ENCODE measurements at places on chromosomes 12 and 14. TPM values are rescaled to one million over a fixed set of nuclear protein-coding genes. Genes with fewer than 3 reads are reported as not detected.

DNA sequence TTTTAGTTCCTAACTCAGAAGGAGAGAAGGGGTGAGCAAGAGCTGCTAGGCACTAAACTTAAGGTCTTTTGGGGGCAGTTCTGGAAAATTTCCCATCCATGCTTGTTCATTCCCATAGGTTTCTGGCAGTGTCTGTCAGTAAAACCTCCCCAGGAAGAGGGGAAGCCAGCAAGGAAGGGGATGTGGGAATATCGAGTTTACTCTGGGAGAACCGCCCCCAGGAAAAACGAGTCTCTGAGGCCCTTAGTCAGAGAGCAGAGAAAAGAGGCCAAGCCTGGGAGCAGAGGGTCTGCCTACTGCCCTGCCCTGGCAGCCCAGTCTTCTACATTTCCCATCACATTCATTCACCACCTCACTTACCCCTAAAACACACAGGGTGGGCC is 55.9 kb downstream of the TMCC3 start:
- no peak for DNase-seq

DNA sequence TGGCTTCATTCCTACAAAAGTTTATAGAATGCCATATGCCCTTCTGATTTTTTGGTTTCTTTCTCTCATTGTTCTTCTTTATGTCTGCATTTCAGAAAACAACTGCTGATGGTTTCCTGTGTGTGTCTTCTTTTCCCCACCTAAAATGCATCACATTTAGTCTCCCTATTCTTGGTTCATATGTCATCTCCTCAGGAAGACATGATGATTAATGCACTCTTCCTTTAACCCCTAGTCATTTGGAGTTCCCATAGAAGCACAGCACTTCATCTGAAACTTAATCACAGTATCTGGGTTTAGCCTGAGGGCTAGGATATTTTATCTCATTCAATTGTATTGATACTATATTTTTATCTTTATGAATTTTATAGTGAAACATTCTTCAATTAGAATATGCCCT is 21.5 kb downstream of the GNPNAT1 start:
- no peak for DNase-seq

GRCh38 chr14:66206554-66206953 is 279.6 kb upstream of the CCDC196 start:
- no peak for DNase-seq

DNA sequence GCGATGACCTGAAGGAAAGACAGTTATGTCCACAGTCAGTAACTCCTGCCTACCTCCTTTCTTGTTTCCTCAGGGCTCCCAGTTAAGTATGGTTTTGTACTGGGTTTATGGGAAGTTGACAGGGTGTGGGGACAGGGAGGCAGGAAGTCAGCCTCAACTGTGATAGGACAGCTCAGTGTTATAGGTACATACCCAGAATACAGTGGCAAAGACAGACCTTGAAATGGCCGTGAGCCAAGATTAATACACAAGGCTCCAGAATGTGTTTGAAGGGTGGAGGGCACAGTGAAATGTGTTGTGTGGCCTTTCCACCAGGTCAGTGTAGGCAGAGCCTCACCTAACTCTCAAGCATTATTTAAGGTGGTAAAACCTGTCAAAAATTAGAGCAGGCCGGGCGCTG is 4.6 kb upstream of the BIN2 start:
- no peak for DNase-seq

DNA sequence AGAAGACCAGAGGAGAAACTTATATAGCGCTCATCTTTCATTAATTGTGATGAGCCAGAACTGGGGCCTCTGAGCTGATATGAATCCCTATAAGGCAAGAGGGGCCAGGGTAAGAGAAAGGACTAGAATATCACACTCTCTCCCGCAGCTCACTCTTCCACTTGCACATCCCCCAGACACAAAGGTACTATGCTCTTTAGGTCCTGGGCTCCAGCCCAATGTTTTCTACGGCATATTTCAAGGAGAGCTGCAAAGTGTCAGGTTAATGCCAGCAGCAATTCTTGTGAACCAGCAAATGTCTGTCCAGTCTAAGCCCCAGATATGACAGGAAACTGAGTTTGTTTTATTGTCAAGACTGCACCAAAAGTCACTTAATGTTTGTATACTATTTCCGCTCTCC is 29.4 kb downstream of the PPP2R5E start:
- peak; percentile 44 for DNase-seq

- peak; percentile 79 for DNase-seq
These were observed 170.1 kb upstream of the PWP1 start for GRCh38 chr12:107515446-107515958.

DNA sequence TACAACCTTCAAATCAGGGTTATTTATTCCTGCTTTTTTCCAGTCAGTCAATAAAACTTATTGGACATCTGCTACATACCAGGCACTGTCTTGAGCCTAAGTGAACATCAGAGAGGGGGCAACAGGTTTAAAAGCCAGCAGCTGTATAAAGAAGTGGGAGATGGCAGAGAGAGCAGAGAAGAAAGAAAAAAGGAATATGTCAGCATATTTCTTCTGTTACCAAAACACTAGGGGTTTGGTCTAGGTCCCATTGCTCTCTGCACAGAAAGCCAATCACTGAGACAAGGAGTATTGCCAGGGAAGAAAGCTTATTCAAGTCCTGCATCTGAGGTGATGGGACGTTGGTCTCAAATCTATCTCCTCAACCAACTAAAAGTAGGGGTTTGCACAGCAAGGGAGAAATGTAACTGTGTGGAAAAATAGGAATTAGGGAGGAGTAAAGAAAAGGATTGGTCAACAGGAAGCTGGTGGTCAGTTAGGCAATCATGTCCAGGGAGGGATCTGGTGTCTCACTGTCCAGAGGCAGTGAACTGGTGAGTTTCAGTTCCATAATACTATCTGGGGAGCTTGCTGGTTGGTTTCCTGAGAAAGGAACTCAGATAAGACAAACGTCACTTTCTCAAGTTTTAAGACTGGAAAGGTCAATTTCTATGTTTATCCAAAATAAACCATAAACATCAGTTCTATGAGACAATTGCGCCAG is 107.5 kb downstream of the PHLDA1 start:
- DNase-seq: no peak

GRCh38 chr12:80195074-80195726 is 95.9 kb downstream of the OTOGL start:
- DNase-seq: peak; percentile 14

GRCh38 chr12:110074089-110074488 is 25.8 kb upstream of the C12orf76 start:
- DNase-seq: no peak

DNA sequence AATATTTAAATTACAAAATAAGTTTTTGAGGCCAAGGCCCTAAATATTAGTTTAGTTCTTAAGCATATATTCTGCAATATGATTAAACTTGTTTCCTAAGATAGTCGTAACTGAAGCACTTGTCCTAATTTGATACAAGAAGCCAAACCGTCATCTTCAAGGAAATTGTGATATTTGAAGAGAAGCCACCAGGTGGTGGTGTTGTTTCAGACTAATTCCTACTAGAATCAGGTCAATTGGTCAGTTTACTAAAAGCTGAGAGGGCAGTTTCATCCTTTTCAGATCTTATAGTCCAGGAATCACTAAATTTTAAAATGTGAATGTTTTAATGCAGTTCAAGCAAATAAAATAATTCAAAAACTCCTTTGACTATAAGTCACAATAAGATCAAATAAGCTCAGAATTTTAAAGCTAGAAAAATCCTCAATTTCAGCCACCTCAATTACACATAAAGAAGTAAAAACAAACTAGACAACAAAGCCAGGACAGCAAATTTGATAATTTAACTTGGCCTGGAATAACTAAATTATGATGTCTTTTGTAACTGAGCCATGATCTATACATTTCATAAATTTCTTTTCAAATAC is 7.1 kb upstream of the ARL1 start:
- DNase-seq: peak; percentile 18

- DNase-seq: no peak
These were observed at the start of gene C14orf39 for GRCh38 chr14:60485598-60486251. C14orf39 (minus strand) TSS chr14:60486063; CDS start chr14:60485078, 985 bp downstream.

GRCh38 chr12:54270345-54270744 is 9.6 kb downstream of the CBX5 start:
- no peak for DNase-seq

DNA sequence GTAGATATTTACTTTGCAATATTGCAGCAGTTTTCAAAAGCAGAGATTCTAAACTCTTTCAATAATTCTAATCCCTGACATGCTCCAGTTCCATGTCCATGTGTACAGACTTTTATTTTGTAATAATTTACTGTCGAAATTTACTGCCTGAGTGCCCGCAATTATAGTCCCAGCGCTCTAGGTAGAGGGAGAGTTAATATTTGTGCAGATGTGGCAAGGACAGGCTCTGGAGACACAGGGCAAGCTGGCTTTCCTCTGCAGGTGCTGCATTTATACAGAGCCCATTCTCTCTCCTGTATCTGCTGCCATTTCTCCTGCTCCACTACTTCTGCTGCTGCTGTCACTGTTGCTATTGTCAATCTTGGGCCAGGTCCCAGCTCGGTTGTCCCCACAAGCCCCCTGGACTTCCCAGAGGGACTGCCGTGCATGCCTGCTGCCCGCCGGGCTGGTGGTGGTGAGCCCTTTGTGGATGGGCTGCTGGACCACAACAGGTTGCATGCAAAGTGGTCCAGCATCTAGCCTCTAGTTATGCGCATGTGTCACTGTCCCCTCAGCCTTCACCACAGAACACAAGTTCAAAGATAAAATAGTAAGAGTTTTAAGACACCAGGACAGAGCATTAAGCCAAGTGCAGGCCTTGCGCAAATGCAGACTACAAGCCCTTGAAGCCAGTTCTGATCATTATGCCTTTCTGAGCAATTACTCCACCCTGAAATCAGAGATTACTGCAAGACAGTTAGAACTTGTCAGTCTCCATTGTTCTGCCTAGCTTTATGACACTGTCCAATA is 40.8 kb upstream of the CSRP2 start:
- no peak for DNase-seq

DNA sequence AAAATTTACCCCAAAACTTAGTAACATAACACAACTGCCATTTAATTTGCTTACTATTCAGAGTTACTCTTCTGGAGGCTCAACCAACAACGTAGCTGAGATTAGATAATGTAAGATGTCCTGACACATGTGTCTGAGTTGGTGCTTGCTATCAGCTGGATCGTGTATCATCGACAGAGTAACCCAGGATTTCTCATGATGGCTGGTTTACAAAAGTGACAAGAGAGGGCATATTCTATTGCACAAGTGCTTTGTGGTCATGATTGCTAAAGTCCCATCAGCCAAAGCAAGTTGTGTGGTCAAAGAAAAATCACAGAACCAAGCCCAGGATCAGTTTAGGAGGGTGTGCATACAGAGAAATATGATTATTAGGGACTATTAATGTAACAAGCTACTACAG is 73.4 kb downstream of the CAPZA3 start:
- DNase-seq: no peak

GRCh38 chr12:62123721-62124203 is 136.4 kb upstream of the USP15 start:
- peak; percentile 25 for DNase-seq

GRCh38 chr12:48901278-48901677 is 24.0 kb downstream of the FKBP11 start:
- DNase-seq: no peak

DNA sequence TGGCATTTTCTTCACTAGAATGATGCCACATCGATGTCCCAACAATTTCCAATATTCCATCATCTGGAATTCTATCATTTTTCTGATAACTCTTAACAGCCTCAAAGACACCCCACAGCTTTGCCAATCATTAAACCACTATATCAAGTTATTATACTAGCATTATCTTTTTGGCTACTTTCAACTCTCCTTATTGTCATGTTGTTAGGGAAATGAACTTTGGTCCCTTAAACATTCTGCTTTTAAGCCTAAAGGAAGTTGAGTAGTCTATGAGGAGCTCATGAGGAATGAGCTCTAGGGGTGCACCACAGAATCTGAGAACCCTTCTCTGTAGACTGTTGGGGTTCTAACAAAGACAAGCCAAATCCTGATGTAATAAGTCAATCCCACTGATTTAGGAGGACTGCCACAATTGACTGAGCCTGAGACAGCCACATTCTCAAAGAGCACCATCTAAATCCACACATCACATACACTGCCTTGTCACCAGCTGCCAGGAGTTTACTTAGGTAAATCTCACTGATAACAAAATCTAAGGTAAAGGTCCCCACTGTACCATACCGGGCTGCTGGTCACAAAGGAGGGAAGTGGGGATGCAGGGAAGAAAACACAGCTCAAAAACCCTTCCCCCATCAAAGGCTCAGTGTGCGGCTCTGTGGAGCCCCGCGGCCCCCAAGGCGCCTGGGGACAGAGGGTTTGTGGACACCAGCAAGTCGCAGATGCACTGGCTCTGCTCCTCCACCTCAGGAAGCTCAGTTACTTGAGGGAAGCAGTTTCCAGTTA is 58.2 kb downstream of the SETD3 start:
- DNase-seq: no peak

DNA sequence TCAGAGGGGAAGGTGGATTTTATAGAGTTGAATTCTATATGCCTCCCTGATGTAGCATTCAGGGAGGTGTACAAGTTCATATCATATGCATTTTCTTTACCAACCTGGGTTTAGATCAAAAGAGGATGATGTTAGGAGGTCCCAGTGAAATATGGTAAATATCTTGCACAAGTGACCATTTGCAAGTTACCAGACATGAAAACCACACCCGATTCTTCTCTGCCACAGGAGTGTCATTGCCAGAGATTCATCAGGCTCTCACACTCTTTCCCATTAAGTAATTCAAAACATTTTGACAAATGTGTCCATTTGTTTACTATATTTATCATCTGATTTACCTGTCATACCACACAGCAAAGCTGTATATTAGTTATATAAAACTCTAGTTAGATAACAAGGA is 44.0 kb downstream of the VCPKMT start:
- no peak for DNase-seq

DNA sequence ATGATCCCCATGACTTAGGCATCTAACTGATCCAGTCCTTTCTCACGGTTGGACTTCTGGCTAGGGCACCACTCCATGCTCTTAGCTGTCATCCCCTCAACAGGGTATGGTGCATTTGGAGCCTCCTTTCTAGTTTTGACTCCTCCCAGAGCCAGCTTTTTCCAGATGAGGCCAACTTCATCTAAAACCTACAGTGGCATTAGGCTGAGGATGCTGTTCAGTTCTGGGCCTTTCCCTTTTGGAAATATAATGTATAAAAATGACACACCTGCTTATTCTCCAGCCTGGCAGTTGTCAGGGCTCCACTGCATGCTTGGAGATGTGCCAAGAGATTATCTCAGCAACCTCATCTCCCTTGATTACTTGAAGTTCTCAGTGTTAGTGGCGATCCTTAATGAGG is 239.7 kb downstream of the EMP1 start:
- DNase-seq: no peak

Gene DLST
- 80.9 TPM for total RNA-seq

Gene TMEM121
- 14.2 TPM for total RNA-seq

Gene KRT79
- not detected for total RNA-seq

Gene DCN
- 2,364 TPM for total RNA-seq

Gene TSPAN19
- total RNA-seq: 0.56 TPM

Gene SOAT2
- not detected for total RNA-seq

Gene TAS2R19
- total RNA-seq: 12.0 TPM
